Adrenal gland (tissue), 19 donors: ENCODE measurements at places on chromosomes 4 and X.

GRCh38 chr4:95833711-95834194, 6.1 kb upstream of the PDHA2 start:
- H3K27me3 ChIP-seq, result peaks cover 3% of the 10 kb centered on the region
- no peaks in the 10 kb centered on the region for H3K36me3 ChIP-seq
- no peak overlapping the region for H3K27ac ChIP-seq
- H3K4me3 ChIP-seq, result no peak overlapping the region
- no peaks in the 10 kb centered on the region for H3K4me1 ChIP-seq

GRCh38 chrX:51496501-51497291, at the start of gene NUDT11:
TSS of gene NUDT11 (minus strand) at chrX:51496592. CDS start at chrX:51496444, 148 bp downstream.
- peaks cover 17% of the 10 kb centered on the region for H3K27me3 ChIP-seq
- no peaks in the 10 kb centered on the region for H3K36me3 ChIP-seq
- no peaks in the 10 kb centered on the region for H3K4me1 ChIP-seq
- no peak within 1 kb of the TSS for H3K4me3 ChIP-seq

DNA sequence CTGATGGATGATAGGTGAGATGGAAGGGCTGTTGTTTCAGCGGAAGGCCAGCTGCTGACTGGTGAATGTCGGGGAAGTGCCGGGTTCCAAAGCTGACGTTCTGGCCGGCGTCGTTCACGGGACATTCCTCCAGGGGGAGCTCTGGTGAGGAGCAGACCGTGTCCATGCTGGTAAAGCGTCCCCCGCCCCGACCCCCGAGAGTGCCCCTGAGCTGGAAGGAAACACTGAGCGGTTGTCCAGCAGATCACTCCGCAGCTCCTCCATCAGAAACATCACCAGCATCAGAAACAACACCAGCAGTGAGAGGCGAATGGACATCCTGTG, 18.6 kb upstream of the ADRA2C start:
- DNase-seq, result no peak
- H3K27me3 ChIP-seq, result peaks cover 35% of the 10 kb centered on the region
- no peak overlapping the region for H3K4me3 ChIP-seq
- H3K27ac ChIP-seq, result no peak overlapping the region
- no peaks in the 10 kb centered on the region for H3K4me1 ChIP-seq

DNA sequence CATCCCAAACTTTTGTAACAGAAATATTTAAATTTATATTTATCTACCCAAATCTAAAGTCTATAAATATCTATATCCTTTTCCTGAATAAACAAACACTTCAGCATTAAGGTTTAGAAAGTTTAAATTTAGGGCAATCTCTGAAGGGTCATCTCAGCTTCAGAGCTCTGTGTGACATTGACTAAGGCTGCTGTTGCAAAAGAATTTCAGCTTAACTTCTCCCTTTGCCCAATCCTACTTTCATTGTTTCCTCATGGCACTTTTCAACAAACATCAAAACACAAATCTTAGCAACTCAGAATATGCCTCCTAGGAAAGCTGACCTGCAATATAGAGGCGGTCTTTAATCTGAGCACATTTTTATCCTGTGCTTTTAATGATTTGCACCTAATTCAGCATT, 79.7 kb upstream of the BANK1 start:
- H3K27me3 ChIP-seq, result no peaks in the 10 kb centered on the region
- H3K36me3 ChIP-seq, result no peaks in the 10 kb centered on the region
- H3K4me1 ChIP-seq, result no peaks in the 10 kb centered on the region
- no peak overlapping the region for H3K4me3 ChIP-seq
- DNase-seq, result no peak

DNA sequence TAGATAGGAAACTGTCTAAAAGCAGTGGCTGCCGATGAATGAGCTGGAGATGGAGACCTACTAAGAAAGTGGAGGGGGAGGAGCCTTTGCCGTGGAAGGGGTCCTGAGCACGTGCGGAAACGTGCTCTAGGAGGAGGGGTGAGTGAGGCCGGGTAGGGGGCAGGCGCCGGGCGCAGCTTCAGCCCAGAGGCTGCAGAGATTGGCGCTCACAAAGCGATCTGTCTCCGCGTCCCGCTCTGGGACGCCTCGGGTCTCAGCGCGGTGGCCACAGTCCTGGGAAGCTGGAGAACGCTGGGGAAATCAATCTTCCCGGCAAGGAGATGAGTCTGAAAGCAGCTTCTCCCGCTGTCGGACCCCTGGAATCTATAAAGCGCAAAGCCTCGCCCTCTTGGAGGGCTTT, 444 bp upstream of the ARHGAP6 start:
- H3K27me3 ChIP-seq, result peaks cover 50% of the 10 kb centered on the region
- H3K4me3 ChIP-seq, result peak overlapping the region; percentile 39
- no peaks in the 10 kb centered on the region for H3K36me3 ChIP-seq
- H3K4me1 ChIP-seq, result no peaks in the 10 kb centered on the region
- H3K27ac ChIP-seq, result no peak overlapping the region
